ENCODE measurements at places on chromosomes 3 and 15. TPM values are rescaled to one million over a fixed set of nuclear protein-coding genes. Genes with fewer than 3 reads are reported as not detected.

- no peak for DNase-seq
These were observed 153.4 kb downstream of the ERC2 start for GRCh38 chr3:56314842-56315241.

DNA sequence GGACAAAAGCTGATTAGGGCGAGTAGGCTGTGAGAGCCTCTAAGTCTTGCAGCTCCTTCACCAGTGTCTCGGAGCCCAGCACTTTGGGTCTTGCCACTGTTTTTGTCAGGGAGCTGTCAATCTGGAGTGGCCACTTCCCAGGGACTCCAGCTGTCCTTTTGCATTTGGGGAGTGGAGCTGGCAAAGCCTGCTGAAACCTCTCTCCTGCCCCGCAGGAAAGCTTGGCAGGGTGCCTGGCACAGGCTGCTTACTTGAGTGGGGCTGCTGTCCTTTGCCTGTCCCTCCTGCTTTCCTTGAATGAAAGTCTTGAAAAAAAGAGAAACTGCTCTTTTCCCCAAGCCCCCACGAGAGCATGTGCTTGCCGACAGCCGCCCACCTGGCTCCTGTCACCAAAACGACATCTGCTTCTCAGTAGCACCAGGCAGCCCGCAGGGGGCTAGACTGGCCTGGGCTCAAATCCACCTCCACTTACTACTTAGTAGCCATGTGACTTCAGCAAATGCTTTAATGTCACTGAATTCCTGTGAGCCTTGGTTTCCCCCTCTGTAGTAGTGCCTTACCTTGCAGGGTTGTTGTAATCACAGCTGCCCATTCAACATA, 13.7 kb downstream of the USP13 start:
- DNase-seq = peak; percentile 73

RASGRP1 gene
- 0.26 TPM for total RNA-seq

MLF1 gene
- 111 TPM for total RNA-seq

PPP1R14D gene
- not detected for total RNA-seq

- no peak for DNase-seq
These were observed 3.1 kb upstream of the CFAP20DC start for GRCh38 chr3:59052803-59053411.

- no peak for DNase-seq
These were observed 11.5 kb downstream of the NUDT16 start for GRCh38 chr3:131393051-131393450.

GRCh38 chr3:53806182-53807116, 39.8 kb downstream of the CHDH start:
- DNase-seq = peak; percentile 30

CHDH gene
- total RNA-seq = 1.8 TPM

ITIH1 gene
- total RNA-seq = not detected

GRCh38 chr3:10435850-10436249, 69.5 kb downstream of the ATP2B2 start:
- no peak for DNase-seq

RTP4 gene
- 1.8 TPM for total RNA-seq

DNA sequence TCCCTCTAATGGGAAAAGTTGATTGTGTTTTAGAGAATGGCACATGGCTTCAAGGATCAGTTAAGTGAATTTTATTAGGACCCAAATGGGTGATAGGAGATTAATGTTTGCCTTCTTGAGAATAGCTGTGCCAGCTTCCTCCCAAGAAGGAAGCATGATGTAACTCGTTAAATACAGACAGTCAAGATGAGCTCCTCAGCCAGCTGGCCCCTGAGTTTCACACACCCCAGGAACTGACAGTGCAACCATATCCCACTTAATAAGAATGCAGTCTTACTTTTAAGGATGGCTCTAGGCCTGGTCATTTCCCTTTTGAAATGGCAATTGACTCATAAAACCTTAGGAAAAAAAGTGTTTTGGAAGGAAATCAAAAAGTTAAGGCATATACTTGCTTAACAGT, 472.8 kb upstream of the KCNMB2 start:
- DNase-seq = no peak

RETNLB gene
- total RNA-seq = not detected

- no peak for DNase-seq
These were observed 131.4 kb downstream of the THRB start for GRCh38 chr3:24363242-24363641.

SSR3 gene
- total RNA-seq = 191 TPM

SEMA6D gene
- total RNA-seq = 16.1 TPM

DNA sequence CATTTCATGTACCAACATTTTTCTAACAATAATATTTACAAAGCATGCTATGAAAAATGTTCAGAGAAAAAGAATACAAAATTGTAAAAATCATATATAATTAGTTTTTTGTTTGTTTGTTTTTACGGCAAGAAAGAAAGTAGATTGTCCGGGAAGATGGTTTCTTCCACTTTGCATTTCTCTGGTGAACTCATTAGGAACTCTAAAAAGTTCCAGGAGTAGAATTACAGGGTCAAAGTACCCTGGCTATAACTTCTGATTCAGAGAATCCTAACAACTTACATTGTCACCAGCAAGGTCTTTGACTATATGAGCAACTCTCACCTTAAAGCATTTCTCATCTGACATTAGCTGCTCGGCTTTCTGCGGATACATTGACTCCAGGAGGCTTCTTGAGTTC, 196.7 kb downstream of the PDE8A start:
- no peak for DNase-seq

DNA sequence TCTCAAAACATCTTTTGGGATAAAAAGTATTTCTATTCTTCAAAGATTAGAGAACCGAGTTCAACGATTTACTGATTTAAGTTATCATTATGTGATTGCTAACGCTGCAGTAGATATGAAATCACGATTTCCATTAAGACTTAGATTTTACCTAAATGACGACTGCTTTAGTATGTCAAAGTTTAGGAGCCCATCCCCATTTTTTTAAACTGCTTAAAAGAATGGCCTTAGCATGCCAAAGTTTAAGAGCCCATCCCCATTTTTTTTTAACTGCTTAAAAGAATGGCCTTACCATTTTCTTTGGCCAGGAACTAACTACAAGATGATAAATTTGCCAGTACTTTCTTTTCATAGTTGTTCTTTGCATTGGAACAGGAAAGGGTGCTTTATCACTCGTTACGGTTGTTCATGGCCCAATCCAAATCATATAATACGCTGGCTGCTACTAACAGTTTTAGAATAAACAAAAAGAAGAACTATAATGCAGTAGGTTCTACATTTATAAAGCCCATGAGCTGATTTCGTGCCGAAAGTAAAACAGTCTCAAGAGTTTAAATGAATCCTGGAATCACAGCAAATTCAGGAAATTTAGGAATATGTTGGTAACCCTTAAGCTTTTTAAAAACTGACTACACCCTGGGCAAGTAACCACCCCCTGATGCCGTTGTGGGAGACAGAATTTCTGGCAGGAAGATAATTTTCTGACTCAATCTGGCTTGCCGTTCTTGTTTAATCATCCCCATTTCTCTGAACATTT, 869 bp upstream of the TSC22D2 start:
- peak; percentile 31 for DNase-seq

BCHE gene
- total RNA-seq = 1.2 TPM

DNA sequence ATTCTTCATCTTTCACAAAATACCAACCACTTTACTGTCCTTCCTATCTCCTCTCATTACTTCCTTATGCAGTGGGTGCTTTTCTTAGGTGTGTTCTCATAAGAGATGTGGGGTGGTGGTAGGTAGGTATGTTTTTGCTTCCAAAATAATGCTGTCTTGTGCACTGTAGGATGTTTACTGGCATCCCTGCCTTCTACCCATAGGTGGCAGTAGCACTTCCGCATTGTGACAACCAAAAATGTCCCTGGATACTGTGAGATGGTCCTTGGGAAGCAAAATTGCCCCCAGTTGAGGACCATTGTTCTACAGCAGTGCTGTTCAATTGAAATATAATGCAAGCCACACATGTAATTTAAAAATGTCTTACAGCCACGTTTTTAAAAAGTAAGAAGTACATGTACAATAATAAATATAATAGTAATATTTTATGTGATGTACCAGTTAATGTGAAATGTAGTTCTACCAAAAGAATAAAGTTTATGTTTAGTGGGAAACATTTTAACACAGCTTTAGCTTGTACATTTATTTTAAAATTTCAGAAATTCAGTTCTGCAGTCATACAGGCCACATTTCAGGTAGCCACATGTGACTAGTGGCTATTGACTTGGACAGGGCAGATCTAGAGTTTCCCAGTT, 75.2 kb downstream of the NEO1 start:
- no peak for DNase-seq

GRIP2 gene
- 24.5 TPM for total RNA-seq

DNA sequence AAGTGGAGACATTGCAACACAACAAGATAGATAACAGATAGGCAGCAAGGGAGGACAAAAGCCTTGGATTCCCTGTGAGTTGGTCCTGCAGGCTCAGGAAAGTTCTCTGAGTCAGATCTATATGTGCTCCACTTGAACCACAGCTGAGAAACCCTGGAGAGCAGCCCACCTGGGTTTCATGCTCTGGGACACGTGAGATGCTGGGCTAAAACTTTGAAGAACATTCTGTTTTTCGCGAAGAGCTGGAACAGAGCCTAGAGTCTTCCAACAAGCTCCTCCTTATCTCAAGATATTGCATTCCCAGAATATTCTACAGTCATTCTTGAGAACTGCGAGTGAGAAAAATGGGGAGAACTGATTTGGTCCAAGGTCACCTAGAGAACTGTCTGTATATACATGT, 583.0 kb upstream of the ROBO1 start:
- no peak for DNase-seq

DNA sequence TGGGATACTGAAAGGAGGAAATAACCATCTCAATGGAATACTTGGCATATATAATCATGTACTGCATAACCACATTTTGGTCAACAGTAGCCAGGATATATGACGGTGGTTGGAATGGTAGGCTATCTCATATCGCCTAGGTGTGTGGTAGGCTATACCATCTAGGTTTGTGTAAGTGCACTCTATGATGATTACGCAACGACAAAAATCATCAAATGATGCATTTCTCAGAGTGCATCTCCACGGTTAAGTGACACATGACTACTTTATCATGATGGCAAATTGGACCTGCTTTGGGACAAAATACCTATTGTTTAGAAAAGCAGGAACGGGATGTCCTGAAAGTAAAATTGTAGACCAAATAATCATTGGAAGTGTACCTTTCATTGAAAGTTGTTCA, 2.8 kb downstream of the MYZAP start:
- no peak for DNase-seq

DNA sequence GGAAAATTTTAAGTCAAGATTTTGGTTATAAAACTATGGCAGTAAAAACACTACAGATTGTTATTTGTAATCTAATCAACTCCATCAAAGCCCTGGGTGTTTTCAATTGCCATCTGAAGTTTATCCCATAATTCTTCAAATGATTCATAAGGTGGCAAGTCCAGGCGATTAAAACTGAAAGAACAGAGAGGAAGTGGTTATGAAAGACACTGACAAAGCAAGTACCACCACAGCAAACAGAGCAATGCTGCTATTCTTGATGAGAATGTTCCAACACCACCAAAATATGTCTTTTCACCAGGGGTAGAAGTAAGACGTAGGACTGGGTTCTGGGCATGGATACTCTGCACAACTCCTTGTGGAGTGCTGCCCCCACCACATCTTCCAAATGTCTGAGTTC, 86.9 kb upstream of the PRTG start:
- DNase-seq = no peak

DNA sequence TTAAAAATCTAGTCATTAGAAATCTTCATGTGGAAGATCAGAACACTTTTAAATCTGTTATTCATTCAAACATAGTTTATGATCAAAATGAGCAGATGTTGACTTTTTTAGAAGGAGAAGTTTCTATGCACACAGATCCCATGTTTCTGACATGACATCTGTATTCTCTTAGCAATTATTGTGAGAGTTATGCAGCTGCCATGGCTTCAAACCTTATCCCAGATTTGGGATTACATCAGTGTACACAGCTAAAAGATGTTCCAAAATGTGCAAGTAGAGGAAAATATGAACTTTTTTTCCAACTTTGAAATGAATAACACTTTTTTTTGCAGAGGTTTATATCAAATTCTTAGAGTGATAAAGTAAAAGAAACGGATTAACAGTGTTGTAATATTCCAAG, 1166.9 kb downstream of the ZPLD1 start:
- no peak for DNase-seq

GRCh38 chr3:36648241-36649034, 115.9 kb downstream of the DCLK3 start:
- DNase-seq = no peak

Measured in heart right ventricle (tissue), 16 donors.